CD4-positive, alpha-beta T cell treated with Interleukin-4 for 4 hours (primary cell): ENCODE measurements at places on chromosomes 4 and X.

DNA sequence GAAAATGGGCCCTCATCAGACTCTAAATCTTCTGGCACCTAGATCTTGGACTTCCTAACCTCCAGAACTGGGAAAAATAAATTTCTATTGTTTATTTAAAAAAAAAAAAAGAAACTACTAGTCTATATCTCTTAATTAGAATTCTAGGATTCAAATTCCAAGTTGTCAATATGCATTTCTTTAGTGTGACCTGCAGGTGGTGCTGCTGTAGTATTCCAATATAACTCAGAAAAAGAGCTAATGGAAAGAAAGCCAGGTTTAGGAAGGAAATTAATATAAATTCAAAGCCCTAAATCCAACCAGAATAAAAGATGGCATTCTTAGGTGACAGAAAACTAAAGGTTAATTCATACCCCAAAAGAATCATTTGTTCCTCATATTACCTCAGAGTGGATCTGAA is 80.0 kb upstream of the NALF2 start:
- DNase-seq = no peak

DNA sequence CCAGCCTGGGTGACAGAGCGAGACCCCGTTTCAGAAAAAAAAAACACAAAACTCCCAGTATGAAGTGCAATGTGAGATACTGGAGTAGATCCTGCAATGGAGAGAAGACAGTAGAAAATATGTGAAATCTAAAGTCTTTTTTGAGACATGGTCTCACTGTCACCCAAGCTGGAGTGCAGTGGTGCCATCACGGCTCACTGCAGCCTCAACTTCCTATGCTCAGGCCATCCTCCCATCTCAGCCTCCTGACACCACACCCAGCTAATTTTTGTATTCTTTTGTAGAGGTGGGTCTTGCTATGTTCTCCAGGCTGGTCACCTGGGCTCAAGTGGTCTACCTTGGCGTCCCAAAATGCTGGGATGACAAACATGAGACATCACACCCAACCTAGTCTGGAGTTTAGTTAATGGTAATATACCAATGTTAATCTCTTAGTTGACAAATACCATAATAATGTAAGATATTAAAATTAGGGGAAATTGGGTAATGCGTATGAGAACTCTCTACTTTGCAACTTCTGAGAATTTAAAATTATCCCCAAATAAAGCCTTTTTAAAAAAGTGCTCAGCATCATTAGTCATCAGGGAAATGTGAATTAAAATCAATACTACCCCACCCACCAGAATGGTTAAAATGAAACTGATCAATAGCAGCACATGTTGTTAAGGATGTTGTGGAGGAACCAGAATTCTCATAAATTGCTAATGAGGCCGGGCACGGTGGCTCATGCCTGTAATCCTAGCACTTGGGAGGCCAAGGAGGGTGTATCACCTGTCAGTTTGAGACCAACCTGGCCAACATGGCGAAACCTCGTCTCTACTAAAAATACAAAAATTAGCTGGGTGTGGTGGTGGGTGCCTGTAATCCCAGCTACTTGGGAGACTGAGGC is 15.0 kb downstream of the RBMX start:
- no peak for DNase-seq

GRCh38 chrX:23854122-23854521 is 53.6 kb downstream of the APOO start:
- no peak for DNase-seq

DNA sequence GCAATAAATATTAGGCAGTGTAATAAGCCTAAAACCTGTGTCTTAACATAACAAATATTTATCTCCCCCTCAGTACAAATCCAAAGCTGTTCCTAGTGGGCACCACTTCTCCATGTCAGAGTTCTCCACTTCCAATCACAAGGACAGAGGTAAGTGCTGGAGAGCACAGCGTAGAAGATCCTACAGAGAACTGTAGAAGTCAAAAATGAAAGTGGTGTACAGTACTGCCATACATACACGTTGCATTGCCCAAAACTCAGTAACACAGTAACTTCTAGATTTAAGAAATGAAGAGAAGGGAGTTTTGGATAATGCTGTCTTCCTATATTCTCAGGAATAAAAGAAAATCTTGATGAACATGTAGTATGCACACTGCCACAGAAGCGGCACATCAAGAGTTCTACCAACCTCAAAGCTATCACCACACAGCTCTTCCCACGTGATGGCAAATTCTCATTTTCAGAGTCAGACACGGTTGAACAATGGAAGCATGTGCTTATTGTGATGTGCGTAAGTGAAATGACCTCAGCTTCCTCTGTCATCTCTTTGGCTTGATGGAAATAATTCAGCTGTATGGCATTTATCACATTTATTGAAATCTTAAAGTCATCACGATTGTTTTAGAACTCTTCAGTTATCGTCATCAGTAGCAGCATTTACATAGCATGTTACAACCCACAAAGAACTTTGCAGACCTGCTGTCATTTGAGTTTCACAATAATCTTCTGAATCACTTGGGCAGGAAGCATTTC is 27.1 kb upstream of the SPANXN4 start:
- no peak for DNase-seq

DNA sequence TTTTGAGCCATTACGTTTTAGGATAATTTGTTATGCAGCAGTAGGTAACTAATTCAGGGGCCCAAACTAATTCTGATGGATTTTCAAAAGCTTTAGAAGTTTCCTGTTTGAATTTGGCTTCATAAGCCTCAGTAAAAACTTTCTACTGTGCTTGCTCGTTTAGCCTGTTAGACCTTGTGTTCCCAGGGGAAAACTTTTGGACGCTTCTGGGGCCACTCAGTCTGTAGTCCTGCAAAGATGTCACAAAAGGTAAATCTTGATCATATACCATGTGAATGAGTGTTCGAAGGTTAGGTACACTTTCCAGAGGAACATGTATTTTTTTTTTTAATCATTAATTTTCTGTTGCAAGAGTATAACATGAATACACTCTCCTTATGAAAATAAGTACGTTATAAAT is 70.7 kb downstream of the SUPT20HL2 start:
- no peak for DNase-seq

- DNase-seq = no peak
Measured at GRCh38 chr4:88938138-88938537, 118.8 kb downstream of the FAM13A start.

GRCh38 chr4:1717129-1718094 is 3.7 kb downstream of the TMEM129 start:
- no peak for DNase-seq

- DNase-seq = no peak
Measured at GRCh38 chrX:9447906-9448305, 17.0 kb upstream of the TBL1X start.

DNA sequence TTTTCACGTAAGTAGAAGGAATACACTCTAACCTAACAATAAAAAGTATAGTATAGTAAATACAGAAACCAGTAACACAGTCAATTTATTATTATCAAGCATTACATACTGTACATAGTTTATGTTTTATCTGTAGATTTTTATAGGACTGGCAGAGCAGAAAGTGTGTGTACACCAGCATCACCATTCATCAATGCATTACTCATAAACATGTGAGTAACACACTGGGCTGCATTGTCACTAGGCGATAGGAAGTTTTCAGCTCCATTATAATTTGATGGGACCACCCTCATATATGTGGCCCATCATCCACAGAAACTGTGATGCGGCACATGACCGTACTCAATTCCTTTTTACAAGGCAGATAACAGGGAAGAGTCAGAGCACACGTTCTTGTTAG is 137.8 kb upstream of the RBPJ start:
- DNase-seq = no peak
